ENCODE measurements at places on chromosomes 7 and 10.

DNA sequence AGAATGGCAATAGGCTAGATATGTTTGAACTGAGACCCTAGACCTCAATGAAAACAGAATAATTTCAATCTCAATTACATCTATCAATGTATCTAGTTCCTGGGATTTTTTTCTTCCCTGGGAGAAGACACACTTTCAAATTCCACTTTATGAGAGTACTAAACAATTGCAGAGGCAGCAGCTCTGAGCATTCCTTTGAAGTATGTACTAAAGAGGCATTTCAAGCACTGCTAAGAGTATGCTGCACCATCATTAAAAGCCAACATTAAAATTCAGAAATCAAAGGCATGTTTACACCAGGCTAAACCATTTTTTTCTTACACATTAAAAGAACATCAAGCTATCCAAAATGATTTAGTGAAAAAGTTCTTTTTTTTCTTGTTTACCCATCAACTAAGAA lies 297.9 kb upstream of the CACNA2D1 start:
- no peak for DNase-seq

DNA sequence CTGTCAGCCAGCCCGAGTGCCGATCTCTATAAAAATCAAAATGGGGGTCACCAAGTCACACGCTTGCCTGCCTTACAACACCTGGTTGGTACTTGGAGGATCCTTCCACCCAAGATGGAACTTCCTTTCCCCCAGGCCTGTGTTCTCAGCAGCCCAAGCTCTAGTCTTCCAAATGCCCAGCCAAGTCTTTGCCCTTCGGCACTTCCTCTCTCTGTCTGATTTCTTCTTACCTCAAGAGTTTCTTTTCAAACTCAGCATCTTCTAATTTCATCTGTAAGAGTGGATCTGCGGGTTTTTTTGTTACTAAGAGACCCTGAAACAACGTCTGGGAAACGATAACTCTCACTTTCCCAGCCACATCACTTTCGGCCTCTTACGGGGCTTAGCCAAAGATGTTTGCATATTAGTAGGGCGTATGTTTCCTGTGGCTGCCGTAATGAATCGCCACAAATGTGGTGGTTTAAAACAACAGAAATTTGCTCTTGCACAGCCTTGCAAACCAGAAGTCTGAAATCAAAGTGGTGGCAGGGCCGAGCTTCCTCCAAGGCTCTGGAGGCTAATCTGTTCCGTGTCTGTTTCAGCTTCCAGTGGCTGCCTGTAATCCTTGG lies 219.9 kb downstream of the TCF7L2 start:
- no peak for DNase-seq

- no peak for DNase-seq
Measured at GRCh38 chr10:86064219-86064618, 302.4 kb downstream of the GRID1 start.

GRCh38 chr7:135409845-135410542 lies 99.9 kb downstream of the CNOT4 start:
- DNase-seq = no peak

GRCh38 chr10:50576245-50576815 lies 47.4 kb downstream of the SGMS1 start:
- no peak for DNase-seq

DNA sequence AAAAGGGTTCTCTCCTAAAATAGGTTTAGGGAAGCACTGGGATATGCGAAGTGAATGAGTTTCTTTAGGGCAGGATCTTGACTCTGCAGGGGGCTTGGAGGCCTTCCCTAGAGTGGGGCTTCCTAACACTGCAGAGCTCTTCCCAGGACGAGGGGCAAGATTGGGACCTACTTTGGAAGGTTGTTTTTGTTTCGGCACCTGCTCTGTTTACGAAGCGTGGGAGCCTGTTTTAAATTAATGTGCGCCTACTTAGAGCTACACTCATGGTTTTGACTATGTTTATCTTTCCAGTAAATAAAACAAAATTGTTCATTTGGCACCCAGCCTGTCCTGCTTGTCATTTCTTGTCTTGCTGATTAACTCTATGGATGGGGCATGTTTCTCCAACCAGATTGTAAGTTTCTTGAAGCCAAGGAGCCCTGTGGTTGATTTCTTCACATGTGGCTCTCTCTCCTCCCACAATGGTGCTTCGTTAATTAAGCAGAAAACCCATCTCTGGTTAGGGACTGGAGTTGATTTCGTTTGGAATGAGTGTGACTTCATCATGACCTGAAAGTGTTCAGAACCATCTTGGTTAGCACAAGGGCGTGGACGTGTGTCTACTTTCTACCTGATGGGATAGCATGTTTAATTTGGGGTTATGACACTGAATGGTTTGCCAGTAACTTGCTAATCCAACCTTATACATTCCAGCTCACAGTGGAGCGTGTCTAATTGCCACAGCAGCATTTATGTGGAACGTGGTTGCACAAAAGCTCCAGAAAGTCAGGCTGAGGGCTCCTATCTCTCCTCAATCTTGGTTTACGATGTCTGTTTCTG lies 98.1 kb downstream of the TCF7L2 start:
- no peak for DNase-seq

- no peak for DNase-seq
Measured at GRCh38 chr10:114442091-114442630, 37.9 kb upstream of the AFAP1L2 start.

DNA sequence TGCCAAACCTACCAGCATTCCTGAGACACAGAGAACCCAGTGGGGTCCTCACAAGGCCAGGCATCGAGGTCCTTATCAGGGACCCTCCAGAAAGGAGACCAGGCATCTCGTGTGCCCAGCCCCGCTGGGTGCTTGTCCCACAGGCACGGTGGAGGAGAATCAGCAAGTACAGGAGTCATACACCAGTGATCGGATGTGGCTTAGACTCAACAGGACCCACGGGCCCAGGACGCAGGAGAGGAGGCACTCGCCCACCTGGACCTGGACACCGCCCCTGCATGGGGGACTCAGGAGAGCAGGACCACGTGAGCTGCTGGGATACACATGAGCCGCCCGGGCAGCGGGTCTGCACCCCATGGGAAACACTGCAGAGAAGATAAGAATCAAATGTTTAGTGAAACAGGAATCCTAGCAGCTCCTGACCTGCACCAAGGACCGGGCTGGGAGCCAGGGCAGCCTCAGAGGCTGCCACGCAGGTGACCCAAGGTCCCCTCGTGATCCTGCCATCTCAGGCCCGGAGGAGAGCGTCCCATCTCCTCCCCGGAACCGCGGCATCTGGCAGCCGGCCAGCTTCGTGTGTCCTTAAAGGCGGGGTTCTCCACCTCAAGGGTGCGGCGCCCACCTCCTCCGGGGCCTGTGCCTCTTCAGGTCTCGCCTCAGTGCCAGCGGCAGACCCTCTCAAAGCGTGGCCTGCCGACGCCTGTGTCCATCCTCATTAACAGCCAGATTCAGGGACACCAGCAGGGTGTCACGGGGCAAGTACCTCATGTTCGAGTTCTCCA lies 59.2 kb downstream of the FOXL3 start:
- no peak for DNase-seq

Measured in substantia nigra (tissue), 51 donors.